ENCODE measurements at places on chromosomes 3 and 15.

- no peak for DNase-seq
Observed at GRCh38 chr3:55611121-55611520, 124.0 kb upstream of the WNT5A start.

DNA sequence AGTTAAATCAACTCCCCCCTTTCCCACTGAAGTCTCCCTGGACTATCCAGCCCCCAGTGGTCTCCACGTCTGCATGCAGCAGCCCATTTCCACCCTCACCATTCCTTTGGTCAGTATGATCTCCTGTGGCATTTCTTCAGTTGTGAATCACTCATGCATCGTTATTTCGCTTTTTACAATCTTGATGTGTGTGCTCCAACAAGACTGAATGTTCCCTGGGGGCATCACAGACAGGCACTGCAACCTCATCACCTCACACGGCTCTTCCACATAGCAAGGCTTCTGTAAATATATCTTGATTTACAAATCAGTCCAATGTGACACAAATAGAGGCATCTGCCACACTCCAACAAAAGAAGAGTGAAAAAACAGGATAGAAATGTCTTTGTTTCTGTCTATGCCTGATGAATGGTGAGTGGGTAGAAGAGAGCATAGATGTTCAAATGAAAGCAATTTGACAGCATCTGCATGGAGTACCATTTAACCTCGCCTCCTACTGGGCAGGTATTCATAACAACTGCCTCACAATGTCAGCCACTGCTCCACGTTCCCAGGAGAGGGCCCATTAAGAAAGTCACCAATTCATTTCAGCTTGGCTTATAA, 5.2 kb downstream of the HEG1 start:
- no peak for DNase-seq

DNA sequence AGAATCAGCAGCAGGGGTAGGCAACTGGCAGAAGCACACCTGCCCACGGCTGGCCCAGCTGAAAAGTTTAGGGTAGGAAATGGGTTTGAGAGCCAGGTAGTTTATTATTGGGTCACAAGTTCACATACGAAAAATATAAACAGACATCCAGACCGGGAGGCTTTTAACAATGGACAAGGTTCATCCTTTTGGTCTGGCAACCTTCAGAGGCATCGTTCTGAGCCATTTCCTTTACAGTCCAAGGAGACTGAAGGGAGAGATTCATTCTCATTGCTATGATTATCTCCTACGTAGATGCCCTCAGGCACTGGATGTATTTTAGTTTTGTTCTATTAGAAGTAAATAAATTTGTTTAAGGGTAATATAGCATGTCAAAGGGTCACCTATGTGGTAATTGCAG, 248.0 kb upstream of the THBS1 start:
- no peak for DNase-seq

DNA sequence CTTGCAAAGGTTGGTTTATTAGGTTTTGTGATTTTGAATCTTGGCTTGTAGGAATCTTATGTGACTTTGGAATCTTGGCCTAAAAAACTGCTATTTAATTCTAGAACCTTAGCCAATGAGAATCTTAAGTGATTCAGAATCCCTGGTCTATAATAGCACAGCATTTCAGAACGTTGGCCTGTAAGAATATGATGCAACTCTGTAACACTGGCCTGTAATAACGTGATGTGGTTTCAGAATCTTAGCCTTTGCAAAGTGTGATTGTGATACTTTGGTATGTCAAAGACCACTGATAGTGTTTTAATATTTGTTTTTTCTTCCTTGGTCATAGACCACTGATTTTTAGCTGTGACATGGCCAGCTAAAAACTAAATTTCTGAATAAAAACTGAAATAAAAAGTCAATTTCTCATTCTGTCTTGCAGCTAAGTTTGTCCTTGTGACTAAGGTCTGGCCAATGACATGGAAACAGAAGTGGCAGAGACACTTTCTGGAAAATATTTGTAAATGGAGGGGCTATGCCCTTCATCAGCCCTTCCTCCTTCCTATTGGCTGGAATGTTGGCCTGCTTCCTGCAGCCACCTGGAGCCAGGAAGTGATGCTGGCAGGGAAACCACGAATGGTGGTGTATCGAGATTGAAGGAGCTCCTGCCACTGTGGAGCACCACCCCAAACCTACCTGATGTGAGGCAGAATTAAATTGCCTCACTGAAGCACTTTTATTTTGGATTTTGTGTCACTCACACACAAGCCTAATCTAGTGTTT, 42.3 kb upstream of the CORO2B start:
- DNase-seq = no peak

DNA sequence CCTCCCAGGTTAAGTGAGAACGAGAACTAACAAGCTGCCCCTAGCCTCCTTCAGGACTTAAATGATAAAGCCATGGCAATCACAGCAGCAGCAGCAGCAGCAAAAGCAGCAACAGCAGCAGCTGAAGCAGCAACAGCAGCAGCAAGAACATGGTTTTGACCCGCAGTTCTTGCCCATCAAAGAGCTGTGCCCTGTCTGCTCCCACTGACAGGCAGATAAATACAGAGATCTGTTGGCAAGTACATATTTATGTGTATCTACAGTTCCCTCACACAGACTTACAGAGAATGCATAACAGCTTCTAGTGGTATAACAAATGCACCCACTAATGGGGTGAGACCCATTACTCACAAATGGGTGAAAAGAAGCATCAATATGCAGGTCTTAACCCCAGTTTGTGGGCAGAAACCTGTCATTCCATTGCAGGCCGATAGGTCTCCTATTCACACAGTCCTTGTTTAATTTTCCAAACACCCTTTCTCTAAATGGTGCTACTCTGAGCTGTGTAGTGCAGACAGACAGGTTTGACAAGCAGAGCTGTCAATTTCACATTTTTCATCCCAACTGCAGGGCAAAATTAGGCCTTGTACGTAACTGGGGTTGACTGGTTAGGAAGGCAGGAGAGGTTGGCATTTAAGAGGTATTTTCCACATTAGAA, 316.3 kb downstream of the TIGIT start:
- DNase-seq = no peak
